Activated T-cell treated with anti-CD3 and anti-CD28 coated beads for 48 hours (primary cell): ENCODE measurements at places on chromosomes 3 and 15.

DNA sequence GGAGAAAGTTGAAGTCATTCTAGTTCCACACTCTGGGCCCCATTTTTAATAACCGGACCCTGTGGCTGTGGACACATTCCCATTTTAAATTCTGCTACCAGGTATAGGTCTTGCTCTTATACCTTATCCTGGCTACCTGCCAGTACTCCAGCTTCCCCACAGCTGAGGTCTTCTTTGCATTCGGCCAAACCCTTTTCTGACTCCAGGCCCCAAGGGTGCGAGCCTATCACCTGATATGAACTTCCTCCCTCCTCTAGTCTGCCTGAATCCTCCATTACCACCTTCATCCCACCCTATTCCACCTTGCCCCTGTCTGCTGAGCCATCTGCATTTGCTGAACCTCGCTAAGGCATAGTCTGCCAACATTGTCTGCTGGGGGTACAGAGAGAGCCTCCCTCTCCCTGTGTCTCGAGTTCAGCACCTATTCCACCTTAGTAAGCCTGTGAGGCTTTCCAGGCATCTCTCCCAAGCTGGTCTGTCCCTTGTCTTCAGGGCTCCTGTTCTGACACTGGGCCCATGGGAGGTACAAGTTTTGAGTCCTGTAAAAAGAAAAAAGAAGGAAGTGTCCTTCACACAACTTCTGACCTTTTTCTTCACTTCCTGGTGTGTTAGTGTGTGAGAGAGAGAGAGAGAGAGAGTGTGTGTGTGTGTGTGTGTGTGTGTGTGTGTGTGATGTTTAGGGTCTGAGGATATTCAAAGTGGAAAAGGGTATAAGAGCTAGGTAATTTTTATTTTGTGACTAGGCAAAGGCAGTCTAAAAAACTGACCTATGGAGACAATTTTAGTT lies 27.0 kb downstream of the PDE8A start:
- no peak for DNase-seq

GRCh38 chr3:38648024-38648658 lies 1.3 kb downstream of the SCN5A start:
- no peak for DNase-seq

DNA sequence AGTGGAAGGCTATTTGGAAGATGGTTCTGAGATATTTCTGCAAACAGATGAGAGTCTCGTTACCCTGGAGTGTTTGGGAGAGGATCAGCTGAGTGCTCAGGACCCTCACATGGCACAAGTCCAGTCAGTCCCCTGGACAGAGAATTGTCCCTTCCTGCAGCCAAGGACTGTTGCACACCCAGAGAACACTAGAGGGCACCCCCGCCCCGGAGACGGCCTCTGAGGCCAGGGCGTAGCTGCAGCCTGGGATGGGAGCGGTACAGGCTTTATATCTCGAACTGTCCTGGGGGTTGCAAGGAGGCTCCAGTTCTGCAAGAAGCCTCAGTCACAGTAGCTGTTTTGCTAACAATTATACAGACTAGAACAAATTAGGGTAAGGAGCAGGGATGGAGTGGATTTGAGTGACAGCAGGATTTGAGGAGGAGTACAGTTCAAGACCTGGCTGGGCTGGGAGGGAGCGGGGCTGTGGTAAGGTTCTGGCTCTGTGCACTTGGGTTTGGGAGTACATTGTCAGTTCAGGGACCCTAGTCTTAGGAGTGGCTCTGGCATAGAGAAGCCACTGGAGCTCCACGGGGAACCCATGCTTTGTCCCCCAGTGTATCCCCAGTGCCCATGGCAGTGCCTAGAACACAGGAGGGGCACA lies 67.6 kb upstream of the HACD2 start:
- peak; percentile 29 for DNase-seq

GRCh38 chr3:126021224-126021623 lies 52.2 kb downstream of the ROPN1B start:
- no peak for DNase-seq

GRCh38 chr15:37652646-37653417 lies 281.6 kb upstream of the TMCO5A start:
- DNase-seq: no peak

DNA sequence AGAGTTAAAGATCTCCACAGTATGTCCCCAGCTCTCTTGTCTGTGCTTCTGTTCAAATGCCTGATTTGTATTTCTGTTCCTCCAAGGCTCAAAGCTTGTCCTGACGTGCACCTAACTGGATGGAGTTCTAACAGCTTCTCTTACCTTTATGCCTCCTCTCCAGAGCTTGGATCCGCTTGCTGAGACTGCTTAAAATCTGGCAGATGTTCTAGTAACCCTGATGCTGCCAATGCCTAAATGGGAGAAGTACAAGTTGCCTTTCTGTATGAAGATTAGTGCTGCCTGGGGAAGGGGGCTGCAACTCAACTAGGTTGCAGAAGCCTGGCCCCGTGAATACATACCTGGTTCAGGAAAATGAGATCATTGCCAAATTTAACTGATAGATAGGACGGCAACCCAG lies 354.5 kb upstream of the KCNMB2 start:
- DNase-seq: no peak

DNA sequence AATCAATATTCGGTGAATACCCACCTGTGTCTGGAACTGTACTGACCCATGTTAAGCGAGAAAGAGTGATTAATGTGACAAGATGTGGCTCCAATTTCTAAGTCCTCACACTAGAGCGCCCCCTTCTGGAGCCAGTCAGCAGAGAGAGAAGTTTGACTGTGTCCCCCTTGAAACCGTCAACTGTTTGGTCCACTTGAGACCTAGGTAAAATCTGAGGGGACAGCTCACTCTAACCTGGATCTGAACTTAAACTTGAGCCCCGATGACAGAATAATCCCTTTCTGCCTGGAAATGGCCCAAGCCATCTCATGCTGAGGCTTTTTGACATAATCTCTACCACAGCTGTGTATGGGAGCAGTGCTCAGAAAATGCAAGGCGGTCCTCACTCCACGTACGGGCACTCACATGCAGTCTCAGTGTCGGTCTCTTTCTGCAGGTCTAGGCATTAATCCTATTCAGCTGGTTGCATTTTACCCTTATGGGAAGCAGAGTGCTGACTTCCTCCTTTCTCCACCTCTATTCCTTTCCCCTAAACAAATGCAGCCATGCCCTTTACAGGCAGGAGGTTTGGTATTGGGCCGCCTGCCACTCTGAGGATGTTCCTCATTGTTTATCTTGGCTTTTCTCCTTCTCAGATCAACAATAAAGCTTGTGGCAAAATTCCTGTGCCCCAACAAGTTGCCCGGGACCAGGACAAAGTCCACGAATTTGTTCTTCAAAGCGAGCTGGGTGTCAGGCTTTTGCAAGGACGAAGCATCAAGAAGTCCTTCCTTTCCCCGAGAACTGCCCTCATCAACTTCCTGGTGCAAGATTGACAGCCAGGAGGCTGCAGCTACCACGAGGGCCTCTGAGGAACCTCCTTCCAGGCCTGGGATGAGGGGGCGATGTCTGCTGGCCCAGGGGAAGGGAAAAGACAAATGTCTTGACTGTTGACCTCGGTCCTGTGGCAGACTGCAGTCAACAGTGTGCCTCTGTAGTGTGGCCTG lies 47.5 kb upstream of the LIMD1 start:
- peak; percentile 33 for DNase-seq

- peak; percentile 92 for DNase-seq
These were observed at the start of gene WHAMM for GRCh38 chr15:82809308-82810060. WHAMM (plus strand) TSS chr15:82809628; CDS start chr15:82809727, 99 bp downstream.

DNA sequence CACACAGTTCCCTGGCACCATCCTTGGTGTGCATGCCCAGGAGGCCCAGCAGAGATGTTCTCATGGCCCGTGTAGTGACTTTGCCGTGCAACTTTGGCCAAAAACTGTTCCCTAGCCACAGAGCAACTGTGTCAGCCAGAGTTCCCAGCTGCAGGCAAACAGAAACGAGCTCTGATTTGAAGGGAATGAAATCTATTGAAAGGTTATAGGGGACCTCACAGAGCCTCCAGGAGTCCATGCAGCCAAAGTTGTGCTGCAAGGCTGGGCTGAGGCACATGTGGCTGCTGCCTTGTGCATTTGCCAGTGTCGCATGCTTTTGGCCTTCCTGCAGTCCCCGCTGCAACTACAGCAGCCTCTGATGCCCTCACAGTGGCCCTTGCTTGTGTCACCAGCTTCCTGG lies 70.5 kb downstream of the PLXNA1 start:
- no peak for DNase-seq

- no peak for DNase-seq
These were observed 178.5 kb upstream of the ZBTB20 start for GRCh38 chr3:115325539-115325938.

DNA sequence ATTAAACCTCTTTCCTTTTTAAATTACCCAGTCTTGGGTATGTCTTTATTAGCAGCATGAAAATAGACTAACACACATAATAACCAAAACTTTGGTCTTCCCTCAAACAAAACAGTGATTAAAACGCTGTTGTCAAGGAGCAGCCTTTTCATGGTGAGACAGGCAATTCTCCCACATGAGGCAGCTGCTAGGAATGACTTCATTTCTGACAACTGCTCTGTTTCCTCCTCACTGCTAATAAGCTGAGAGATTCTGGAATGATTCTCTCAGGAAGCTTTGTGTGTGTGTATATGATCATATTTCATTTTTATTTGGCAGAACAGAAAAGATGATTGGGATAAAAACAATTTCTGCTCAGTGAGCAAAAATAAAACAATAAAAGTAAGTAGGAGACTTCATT lies 580.6 kb upstream of the ADAMTS9 start:
- DNase-seq: no peak

GRCh38 chr3:178388473-178388872 lies 147.8 kb upstream of the KCNMB2 start:
- DNase-seq: no peak

DNA sequence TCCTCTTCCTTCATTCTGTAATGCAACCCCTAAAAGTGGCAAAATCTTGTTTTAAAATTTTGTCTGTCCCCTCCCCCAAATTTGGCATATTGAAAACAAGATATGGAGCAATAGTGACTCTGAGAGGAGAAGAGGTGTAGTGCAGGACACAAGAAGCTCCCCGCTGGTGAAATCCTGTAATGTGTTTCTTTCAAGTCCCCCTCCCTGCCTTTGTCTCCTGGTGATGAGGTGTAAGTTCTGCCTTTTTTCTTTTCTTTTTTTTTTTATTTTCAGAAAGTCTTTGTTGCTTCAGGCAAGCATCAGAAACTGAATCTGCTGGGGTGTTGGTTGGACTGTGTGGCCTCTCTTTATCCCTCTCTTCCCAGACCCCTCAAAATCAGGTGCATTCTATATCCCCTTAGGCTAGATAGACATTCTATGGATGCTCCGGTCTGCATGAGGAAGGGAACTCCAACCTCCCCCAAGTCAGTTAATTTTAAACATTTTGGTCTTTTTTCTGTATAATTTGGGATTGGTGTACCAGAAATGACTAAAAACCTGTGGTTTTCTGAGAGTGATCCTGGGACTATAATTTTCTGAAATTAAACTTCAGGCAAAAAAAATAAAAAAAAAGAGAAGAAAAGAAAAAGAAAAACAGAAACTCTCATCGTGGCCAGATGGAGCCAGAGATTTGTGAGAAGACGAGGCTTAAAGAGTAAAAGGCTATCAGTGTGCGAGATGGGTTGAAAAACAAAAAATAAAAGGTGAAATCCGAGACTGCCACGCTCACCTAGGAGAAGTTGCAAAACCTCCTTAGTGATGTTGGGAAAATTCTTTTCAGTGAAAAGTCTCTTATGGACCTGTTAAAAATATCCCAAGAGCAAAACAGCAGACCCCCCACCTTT lies 21.4 kb downstream of the ACKR2 start:
- no peak for DNase-seq

GRCh38 chr3:79724206-79724605 lies 43.6 kb downstream of the ROBO1 start:
- no peak for DNase-seq

- DNase-seq: no peak
These were observed 695.7 kb downstream of the NAALADL2 start for GRCh38 chr3:175554801-175555200.

- peak; percentile 8 for DNase-seq
These were observed 25.3 kb downstream of the EXOG start for GRCh38 chr3:38521391-38521987.

- no peak for DNase-seq
These were observed 276.5 kb upstream of the KCNMB2 start for GRCh38 chr3:178259703-178260102.

DNA sequence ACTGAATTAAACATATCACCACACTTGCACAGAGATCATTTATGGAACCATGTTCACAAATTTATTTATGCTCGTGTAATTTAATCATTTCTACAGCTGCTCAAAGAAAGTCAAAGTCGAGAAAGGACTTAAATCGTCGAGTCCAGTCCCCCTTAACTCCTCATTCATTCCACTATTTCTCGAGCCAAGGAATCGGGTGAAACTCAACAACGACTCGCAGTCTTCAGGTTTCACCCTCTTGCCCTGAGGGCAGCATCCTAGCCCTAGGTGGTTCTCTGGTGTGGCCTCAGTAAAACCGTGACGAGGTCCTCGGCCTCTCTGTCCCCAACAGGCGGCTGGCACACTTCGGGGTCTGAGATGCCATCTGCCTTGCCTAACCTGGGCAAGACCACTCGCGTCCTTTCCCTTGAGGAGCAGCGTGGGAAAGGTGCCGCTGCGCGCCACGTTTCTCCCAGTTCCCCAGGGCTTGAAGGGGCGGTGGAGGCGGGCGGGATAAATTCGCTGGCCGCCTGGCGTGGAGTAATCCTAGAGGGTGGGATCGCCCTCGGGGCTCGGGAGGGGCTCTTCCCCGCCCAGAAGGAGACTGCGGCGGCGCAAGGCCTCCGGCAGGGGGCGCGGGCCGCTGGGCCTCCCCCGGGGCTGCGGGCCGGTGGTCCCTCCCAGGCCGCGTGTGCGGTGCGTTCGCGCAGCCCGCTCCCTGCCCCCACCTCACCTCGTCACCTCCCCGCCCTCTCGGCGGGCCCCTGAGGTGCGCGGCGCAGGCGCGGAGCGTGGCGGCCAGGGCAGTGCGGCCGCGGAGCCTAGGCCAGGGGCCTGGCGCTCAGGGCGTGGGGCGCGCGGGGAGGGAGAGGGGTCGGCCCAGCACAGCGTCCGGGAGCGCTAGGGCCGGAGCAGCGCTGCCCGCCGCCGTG lies at the start of gene ZNF639:
Gene ZNF639 (plus strand): TSS at position 746 of the 911 bp plus-strand sequence. CDS start 5,263 bp downstream, outside the sequence.
- DNase-seq: peak; percentile 83

DNA sequence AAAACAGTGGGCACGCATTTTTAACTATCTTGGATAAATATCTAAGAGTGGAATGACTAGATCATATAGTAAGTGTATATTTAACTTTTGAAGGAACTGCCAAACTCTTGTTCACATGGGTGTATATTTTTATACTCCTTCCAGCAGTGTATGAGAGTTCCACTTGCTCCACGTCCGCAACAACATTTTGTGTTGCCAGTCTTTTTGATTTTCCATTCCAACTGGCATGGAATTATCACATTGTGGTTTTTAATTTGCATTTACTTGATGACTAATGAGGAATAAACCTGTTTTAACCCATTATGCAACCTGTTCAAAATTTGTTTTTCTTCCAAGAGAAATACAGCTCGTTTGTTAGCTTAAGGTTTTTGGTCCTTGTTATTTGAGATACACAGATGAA lies 51.6 kb downstream of the ZNF621 start:
- DNase-seq: no peak

DNA sequence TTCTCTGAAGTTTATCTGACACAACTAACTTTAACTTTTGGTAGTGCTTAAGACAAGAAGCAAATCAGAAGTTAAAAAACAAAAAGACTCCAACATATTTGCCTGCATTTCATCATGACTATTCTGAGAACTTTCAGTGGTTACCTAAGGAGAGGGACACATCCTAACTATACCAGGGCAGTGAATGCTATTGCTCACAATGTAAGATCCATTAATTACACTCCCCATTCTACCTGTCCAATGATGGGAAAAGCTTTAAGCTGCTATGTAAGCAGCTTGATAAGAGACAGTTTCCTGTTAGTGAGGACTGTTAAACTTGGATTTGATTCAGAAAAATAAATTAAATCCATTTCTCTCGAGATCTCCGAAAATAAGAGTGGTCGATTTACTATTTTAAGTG lies 37.5 kb downstream of the SERPINI1 start:
- DNase-seq: no peak

GRCh38 chr3:70273492-70273891 lies 38.9 kb downstream of the MDFIC2 start:
- DNase-seq: no peak
